ENCODE measurements at places on chromosomes 5 and 9. TPM values are rescaled to one million over a fixed set of nuclear protein-coding genes. Genes with fewer than 3 reads are reported as not detected.

LCN1 gene
- total RNA-seq: not detected

HTR4 gene
- total RNA-seq: not detected

CENPP gene
- 2.2 TPM for total RNA-seq

DNAJA1 gene
- 101 TPM for total RNA-seq

GABRG2 gene
- total RNA-seq: not detected

FAM221B gene
- total RNA-seq: not detected

SLCO6A1 gene
- total RNA-seq: 0.21 TPM

FAF2 gene
- total RNA-seq: 49.6 TPM

PLEKHG4B gene
- total RNA-seq: not detected

PCDHB11 gene
- total RNA-seq: 0.85 TPM

EHMT1 gene
- 82.1 TPM for total RNA-seq

TSSK1B gene
- total RNA-seq: under 0.01 TPM

PCDHGB4 gene
- total RNA-seq: 3.1 TPM

GABRA1 gene
- not detected for total RNA-seq

EMB gene
- total RNA-seq: 36.0 TPM

AQP3 gene
- 110 TPM for total RNA-seq

ZNF354C gene
- total RNA-seq: 3.4 TPM

FIBCD1 gene
- 0.14 TPM for total RNA-seq

MTX3 gene
- total RNA-seq: 34.9 TPM

INSYN2B gene
- 0.07 TPM for total RNA-seq

CCNJL gene
- total RNA-seq: 4.1 TPM

VAV2 gene
- total RNA-seq: 56.4 TPM

TBC1D2 gene
- 60.1 TPM for total RNA-seq
